Activated CD4-positive, CD25-positive, alpha-beta regulatory T cell treated with anti-CD3 and anti-CD28 coated beads, Interleukin-2, amount 50 U/mL, for 16 hours (primary cell): ENCODE measurements at places on chromosomes 2 and 18.

- DNase-seq = no peak
Measured at GRCh38 chr2:25165992-25166875, 2.1 kb downstream of the POMC start.

GRCh38 chr18:34592961-34593382 lies 117.1 kb upstream of the DTNA start:
- no peak for DNase-seq

DNA sequence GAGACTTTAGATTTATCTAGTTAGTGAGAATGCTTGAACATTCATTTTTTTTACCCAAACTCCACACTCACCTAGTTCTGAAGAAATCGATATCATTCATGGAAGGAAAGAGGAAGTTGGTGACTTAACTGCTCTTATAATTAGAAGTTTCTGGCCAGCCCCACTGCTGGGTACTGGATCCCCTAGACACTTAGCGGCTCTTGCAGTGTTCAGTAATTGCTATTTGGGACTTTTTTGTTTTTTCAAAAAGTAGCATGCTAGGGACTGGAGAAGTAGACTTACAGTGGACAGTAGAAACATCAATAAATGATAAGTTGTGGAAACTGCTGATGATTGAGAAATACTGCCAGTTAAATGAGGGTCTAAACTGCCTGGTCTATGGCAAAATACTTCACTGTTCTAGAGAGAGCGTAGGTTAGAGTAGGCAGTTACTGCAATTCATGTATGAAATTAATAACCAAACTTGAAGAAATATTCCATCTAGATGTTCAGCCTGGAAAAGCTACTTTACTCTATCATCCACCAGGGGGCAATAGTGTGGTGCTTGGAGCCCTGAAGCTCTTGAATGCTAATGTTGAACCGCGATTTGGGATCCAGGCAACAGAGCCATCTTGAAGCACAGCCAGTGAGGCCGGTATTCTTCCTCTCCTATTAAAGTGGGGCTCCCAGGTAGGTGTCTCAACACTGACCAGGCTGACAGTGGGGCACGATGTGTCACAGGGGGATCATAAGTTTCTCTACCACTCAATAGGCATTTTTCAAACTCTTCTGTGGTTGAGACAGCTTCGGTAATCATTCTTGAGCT lies 146.1 kb upstream of the SESTD1 start:
- no peak for DNase-seq

DNA sequence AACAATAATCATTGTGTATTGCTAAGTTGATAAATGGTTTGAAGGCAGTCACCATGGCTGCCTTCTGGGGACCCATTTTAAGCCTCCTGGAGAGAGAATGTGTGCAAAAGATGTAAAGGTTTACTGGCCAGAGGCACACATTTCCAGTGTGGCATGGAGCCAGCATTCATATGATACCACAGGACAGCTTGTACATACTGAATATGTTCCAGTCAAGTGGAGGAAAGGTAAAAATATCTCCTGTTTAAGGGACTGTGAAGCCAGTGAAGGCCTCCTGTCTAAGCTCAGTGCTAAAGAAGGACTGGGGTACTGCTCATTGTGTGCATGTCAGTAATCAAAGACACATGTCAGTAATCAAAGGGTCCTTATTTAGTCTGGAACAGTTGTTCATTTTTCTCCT lies 119.2 kb downstream of the BABAM2 start:
- DNase-seq = no peak

DNA sequence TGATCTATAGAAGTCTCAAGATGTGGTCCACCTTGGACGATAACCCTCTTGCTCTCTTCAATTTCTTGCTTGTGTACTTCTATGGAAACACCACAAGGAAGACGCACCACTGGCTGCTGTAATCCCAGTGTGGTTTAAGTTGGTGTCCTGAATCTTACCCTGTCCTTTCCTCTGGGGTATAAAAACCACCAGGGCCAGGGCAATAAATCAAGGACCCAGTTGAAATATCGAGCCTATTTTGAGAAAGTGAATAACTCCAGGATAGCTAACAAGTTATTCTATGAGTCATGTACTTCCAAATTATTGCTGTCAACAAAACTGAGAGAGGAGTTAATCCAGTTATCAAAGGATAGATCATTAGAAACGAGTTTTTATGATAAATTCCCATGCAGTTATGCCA lies 137.0 kb downstream of the RND3 start:
- no peak for DNase-seq

GRCh38 chr2:221077251-221077650 lies 494.9 kb downstream of the EPHA4 start:
- DNase-seq = no peak

DNA sequence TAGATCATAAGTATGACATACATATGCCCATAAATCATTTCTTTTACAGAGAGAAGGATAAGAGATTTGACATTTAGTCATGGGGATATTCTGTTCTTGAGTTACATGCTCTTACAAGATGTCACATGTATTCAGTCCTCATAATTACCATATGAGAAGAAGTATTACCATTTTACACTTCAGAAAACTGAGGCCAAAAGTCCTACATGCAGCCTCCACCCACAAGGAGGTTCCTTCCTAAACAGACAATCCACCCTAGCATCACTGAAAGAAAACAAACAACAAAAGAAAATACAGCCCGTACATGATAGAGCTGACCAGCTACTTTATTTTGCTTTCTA lies 335.1 kb downstream of the SETBP1 start:
- DNase-seq = no peak

- DNase-seq = no peak
Measured at GRCh38 chr2:180699657-180700361, 280.6 kb upstream of the UBE2E3 start.

GRCh38 chr18:62576845-62577512 lies 54.2 kb downstream of the ZCCHC2 start:
- DNase-seq = no peak

- DNase-seq = no peak
Measured at GRCh38 chr2:119431155-119431975, at the start of gene TMEM37. TMEM37 (plus strand) TSS chr2:119431854; CDS start chr2:119431904, 50 bp downstream.

- no peak for DNase-seq
Measured at GRCh38 chr2:218023636-218024035, 20.8 kb upstream of the TNS1 start.

DNA sequence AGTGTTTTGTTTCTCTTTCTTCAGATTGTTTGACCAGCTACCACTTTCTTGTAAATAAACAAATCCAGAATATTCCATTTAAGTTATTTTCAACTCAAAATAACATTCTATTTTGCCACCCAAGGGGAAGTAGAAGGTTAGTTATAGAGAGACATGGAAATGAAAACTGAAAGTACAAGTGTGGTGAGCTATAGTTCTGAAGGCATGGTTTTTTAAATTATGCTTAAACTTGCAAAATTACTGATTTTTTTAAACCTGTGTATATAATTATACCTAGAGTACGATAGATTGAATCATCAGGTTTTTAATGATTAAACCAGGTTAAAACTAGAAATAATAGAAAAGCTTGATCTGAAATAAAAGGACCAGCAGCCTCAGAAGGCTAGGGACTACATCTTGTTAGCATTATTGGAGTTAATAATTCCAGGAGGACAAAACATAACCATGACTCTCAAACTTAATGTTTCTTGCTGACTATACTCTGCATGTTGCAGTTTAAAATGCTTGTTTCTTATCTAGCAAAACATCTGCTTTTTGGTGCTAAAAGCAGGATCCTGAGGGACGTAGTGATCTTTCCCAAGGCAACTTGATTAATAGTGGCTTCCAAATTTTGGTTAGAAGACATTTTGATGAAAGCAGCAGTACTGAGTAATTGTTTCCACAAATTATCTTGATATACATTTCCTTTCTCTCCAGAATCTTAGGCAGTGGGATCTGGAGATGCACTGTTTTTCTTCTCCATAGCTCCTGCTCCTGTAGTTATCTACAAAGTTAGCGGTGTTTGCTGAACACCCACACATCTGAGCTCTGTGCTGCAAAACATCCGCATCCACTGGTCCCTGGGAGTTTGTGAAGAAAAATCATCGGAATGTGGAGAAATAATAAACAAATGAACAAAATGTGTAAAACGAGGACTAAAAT lies 327.2 kb upstream of the PKDCC start:
- no peak for DNase-seq

DNA sequence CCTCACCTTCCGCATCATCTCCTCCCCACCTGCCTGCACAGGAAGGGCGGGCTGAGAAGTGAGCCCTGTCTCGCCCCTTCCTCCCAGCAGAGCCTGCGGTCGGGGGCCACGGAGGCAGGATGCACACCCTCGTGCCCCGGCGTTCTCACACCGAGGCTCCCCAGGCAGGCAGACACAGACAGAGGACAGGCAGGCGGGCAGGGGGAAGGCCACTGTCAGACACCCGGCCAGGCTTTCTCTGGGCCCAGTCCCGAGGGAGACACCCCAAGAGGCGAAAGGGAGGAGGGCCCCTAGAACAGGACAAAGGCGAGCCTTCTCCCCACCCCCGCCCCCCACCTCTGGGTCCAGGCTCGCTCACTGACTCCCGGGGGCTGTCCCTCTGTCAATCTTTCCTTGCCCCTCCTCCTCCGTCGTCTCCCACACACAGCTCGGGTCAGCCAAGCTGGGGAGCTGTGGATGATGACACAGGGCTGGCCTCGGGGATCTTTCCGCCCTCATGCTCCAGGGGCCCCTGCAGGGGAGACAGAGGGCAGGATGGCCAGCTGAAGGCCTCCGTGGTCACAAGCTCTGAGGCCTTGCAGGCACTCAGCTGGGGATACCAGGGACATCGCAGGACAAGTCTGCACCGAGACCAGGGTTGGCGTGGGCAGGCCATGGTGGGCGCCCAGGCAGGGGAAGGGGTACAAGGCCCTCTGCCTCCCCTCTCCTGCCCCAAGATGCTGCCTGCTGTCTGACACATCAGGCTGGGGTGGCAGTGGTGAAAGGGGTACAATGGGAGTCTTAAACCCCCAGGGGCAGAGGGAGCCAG lies 24.9 kb downstream of the BIN1 start:
- peak; percentile 45 for DNase-seq

DNA sequence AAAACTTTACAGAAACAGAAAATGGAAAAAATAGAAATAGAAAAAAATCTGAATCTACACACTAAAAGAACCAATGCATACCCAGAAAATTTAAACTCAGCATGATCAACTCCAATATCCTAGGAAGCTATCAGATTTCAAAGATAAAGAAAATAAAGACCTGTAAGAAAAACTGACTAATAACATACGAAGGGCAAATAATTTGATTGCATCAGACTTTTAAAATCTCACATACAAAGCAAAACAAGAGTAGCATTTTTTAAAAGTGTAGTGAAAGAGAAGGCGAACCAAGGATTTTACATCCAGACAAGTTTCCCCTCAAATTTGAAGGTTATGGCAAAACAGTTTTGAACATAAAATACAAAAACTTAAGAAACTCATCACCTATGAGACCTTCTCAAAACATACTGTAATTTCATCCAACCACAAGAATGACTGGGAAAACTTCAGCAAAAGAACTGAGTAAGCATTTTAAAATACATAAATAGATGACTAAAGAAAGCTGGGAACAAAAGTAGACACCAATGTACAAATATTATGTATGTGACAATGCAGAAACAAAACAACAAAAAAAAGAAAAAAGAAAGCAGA lies 54.8 kb downstream of the NBAS start:
- DNase-seq = no peak

- peak; percentile 48 for DNase-seq
Measured at GRCh38 chr2:218876562-218877219, 4.0 kb upstream of the WNT10A start.

DNA sequence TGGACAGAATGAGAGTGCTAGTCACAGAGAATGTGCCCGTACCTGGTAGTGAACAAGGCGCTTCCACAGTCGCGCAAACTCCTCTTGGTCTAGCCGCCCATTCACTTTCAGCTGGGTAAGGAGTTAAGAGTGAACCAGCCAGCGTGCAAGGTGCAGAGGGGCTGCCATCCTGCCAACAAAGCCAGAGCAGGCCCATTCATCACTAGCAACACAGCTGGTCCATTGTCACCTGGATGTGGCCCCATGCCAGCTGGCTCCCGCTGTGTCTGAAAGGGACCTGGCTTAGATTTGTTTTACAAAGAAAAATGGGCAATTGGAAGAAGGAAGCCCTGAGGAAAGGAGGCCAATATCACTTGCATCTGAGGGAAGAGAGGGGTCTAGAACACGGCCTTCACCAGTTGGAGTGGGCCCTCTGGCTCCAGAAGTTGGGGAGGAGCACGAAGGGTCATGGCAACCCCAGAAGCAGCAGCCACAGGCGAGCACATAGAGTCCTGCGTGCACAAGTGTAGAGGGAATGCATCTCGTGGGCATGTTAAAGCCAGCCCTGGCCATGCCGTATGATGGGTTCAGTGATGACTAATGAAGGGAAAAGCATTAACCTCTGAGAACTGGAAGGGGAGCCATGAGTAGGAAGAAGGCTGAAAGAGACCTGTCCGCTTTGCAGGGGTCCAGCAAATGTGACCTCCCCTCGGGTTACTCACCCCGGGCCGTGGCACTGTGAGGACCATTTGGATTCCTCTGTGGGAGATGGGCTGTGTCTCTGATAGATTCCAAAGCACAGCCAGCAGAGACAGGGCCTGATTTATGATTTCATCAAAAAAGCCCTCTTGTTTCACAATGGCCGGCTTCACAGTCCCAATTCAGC lies 70.6 kb downstream of the CAPN13 start:
- DNase-seq = no peak

GRCh38 chr18:4196351-4196750 lies 258.8 kb downstream of the DLGAP1 start:
- DNase-seq = no peak

DNA sequence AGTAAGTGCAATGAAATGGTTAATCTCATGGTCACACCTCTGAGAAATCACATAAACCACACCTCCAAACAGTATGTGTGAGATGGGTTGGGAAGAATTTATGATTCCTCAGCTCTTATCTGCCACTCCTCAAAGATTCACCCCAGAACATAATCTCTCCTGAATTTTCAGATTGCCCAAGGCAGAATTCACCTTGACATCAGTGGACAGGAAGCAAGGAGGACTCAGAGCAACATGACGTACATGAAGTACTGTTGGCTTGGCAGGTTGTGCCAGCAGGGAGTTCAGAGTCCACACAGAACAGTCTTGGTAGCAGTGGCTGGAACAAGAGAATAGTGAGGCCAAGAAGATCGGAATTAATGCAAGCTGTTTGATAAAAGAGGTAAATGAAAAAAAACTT lies 31.7 kb upstream of the CYBRD1 start:
- DNase-seq = no peak

DNA sequence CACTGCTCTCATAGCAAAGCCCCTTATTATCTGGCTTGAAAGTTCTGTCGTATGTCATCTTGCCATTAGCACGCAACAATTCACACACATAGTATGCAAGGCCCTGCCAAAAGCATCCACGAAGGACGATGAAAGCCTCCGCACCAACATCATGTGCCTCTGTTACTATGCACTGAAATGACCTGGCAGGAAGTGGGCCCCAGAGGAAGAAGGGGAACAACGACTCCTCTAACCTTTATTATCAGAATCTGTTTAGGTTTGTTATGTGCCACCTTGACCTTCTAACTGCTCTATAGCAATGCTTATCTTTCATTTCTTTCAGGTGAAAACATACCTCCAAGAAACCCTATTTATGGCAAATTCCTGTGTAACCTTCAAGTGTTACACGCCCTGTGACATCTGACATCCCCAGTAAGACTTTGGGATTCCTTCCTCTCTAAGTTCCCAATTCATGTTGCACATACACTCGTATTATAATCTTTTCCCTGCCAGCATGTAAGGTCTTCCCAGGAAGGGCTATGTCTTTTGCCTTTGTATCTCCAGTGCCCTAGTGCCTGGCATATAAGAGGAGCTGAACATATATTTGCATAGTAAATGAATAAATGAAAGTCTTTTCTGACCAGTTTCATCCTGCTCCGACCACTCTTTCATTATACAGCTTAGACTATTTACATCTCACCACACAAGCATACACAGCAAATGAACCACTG lies 7.0 kb upstream of the NDUFV2 start:
- peak; percentile 34 for DNase-seq
